Stimulated activated CD4-positive, alpha-beta T cell treated with anti-CD3 and anti-CD28 coated beads, Interleukin-4, amount 100 ng/mL, for 48 hours (primary cell): ENCODE measurements at places on chromosomes 4 and X.

GRCh38 chrX:8741981-8742380 lies 10.0 kb upstream of the ANOS1 start:
- DNase-seq, result no peak

DNA sequence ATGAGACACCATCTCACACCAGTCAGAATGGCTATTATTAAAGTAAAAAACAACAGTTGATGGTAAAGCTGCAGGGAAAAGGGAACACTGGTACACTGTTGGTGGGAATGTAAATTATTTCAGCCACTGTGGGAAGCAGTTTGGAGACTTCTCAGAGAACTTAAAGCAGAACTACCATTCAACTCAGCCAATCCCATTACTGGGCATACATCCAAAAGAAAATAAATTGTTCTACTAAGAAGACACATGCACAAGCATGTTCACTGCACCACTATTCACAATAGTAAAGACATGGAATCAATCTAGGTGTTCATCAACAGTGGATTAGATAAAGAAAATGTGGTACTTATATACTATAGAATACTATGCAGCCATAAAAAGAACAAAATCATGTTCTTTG lies 135.0 kb downstream of the REELD1 start:
- DNase-seq, result no peak

- peak; percentile 23 for DNase-seq
Measured at GRCh38 chr4:101345596-101346350, 1.6 kb downstream of the PPP3CA start.

- DNase-seq, result no peak
Measured at GRCh38 chr4:184821242-184821641, 4.5 kb downstream of the ACSL1 start.

GRCh38 chr4:3426465-3427133 lies 15.2 kb upstream of the HGFAC start:
- no peak for DNase-seq

DNA sequence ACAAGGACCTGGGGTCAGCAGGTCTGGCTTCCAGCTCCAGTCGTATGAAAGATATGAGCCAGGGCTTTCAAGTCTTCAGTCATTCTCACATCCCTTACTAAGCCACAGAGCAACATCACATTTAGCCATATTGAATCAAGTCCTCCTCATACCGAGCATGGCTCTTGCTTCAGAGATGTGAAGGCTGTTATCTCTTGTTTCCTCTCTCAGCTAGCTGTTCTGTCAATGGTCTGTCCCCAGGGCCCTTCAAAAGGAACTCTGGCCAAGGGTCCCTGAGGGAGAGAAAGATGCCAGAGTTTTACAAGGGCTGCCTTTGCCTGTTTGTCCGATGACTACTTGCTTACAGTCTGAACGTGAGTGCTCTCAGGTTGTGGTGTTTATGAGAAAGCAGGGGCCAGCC lies 30.5 kb downstream of the DOCK11 start:
- no peak for DNase-seq

- DNase-seq, result no peak
Measured at GRCh38 chr4:111991797-111992196, 153.5 kb upstream of the FAM241A start.

DNA sequence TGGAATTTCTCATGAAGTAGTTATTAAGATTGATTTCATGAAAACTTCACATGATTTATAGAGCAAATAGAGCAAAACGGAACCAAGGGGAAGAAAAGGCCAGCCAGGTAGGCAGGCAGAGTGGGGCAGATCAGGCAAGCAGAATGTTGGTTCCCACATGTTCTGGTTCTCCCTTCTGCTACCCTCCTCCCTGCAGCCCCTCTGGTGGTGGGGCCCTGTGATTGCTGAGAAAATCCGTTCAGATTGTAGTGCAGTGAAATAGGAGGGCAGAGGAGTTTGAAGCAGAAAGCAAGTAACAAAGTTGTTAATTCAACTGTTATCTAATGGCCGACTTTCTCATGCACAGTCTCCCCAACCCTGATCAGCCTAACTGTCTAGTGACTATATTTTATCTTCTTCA lies 185.3 kb downstream of the MID1IP1 start:
- no peak for DNase-seq

DNA sequence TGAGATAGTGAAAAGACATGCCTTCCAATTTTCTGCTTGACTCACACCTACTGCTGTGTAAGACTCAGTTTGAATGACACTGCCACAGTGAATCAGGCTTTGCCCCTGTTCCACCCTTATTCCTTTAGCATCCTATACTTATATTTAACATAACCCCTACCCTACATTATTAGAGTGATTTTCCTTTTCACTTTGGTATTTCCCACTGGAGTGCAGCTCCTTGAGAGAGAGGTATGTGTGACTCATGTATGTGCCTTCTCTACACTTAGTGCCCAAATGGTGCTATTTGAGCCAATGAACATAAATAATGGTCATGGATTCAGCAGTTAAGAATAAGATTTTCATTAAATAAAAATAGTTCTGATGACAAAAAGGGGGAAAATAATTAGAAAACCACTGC lies 69.5 kb downstream of the RRAGB start:
- no peak for DNase-seq

DNA sequence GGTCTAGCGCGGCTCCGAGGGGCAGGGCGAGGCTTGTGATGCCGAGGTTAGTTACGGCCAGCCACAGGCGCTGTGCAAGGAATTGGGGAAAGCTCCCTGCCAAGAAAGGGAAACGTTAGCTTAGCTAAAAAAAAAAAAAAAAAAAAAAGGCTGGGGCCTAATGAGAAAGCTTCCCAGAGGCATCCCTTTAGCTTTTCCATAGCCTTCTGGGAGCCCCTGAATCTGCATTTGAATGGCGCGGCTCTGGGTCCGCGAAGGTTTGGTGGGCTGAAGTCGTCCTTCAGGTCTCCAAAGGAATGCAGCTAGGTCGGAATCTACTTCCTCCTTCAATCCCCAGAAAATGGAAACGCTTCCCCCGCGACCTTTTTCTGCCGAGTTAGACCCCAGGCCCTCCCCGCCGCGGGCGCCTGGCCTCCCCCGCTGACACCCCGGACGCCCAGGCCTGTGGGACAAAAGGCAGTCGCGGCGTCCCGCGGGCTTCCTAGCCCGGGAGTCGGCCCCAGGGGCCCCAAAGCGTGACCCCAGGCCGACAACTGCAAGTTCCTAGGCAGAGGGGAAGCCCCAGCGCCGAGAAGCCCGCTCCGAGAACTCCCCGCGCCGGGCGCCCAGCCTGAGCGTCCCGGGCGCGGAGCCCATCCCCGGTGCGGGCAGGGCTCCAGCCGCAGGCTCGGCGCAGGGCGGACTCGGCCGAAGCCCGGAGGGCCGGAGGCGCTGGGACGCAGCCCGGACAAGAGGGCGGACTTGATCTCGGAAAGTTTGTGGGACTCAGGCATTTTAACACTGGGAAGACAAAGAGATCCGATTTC lies 605 bp upstream of the FAT1 start:
- DNase-seq, result no peak

- DNase-seq, result no peak
Measured at GRCh38 chr4:182449930-182450439, 206.8 kb downstream of the TENM3 start.

GRCh38 chrX:29842552-29842951 lies 372.8 kb upstream of the MAGEB2 start:
- DNase-seq, result no peak

DNA sequence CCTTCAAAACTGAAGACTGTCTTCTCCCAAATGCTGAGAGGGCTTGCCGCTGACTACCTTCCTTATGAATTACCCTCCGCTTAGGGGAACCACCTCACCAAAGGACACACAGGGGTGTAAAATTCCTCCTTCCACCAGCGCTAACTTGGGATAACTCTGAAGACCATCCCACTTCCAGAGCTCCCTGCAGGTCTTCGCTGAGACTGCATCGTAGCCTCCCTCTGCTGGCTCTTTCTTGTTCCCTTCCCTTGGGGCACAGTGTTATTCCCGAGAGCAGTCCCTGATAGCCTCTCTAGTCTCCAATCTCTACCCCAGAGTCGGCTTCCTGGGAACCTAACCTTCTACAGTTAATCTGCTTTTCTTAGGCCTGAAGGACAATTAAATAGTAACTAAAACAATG lies 725.5 kb upstream of the ATOH1 start:
- no peak for DNase-seq

- no peak for DNase-seq
Measured at GRCh38 chr4:179989975-179990374, 2253.2 kb upstream of the TENM3 start.

DNA sequence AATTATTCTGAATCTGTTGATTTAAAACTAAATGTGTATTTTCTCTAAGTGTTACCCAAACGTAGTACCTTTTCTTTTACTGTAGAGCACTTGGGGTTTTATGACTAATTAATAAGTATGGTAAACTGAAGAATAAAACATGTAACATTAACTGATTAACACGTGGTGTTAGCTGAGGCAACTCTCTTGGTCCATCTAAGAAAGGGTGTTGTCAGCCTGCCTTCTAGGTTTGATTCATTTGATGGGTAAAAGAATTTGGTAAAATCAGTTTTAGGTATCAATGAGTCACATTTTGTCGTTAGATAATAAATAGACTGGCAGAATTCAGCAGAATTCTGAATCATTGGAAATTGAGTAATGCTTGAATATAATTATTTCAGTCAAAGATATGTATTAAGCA lies 99.7 kb downstream of the AFF1 start:
- no peak for DNase-seq

- no peak for DNase-seq
Measured at GRCh38 chr4:40940317-40940741, 190.6 kb downstream of the NSUN7 start.

GRCh38 chrX:29528281-29528680 lies 687.1 kb upstream of the MAGEB2 start:
- DNase-seq, result no peak

- DNase-seq, result no peak
Measured at GRCh38 chrX:25010784-25011588, 4.8 kb downstream of the ARX start.

DNA sequence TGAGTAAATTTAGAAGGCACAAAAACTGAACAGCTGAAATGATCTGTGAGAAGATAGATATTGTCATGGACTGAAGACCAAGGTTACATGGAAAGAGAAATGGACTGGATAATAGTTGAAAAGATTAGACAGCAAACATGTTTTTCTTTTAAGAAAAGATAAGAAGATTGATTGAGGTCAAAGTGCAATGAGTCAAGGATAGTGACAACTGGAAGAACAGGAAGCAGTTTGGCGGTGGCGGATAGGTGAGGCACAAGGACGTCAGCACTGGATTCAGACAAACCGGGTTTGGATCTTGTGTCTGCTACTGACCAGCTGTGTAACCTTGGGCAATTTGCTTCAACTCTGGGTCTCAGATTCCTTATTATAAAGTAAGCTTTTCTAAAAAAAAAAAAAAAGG lies 2.0 kb upstream of the HPGD start:
- DNase-seq, result no peak

DNA sequence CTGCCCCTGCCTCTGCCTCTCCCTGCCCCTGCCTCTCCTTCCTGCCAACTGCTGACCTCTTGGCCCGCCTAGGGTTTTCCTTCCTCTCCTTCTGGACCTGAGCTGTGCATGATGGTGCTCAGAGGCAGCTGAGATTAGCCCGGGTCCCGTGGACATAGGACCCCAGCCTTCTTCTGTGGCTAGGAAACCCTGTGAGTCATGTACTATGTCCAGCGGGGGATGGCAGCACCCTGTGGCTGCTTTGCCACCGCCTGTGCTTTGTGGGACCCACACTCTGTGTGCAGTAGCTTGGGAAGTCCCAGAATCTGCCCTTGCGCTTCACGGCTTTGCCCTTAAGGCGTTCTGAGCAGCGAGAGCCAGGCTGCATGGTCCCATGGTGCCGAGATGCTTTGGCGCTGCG lies 105.5 kb upstream of the PSAPL1 start:
- no peak for DNase-seq

DNA sequence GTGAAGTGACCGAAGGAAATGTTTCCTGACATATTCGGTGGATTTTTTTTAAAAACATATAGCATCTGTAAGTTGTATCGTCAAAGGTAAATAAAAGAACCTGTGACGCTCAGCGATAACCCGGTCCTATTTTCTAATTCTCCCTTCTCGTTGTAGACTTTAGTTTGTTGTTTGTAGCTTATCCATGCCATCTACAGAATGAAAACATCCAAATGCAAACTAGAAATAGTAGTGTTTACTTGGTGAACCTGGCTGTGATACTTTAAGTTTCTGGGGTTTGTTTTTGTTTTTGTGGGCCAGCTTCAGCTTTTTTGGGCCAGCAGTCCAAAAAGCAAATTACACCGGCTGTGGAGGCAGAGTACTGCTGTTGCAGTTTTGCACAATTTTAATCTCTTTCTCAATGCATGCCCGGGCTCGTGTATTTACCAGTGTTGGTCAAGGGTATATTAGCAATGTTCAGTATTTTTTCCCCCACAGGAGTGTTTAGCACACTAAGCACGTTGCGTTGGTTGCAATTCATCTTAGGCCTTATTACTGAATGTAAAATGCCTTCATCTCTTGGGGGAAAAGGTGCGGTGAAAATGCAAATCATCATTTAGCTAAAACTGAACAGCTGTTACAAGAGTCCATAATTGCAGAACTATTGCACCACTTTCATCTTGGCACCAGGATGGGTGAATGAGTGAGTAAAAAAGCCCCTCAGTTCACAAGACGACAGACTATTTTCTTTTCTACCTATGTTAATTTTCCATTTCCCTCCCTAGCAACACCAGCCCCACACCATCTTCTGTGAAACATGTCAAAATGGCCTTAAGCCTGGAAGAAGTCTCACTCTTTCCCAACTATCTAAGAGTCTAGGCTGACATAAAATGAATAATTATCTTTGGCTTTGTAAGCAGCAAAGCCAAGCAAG lies 1.7 kb upstream of the CNOT6L start:
- no peak for DNase-seq

DNA sequence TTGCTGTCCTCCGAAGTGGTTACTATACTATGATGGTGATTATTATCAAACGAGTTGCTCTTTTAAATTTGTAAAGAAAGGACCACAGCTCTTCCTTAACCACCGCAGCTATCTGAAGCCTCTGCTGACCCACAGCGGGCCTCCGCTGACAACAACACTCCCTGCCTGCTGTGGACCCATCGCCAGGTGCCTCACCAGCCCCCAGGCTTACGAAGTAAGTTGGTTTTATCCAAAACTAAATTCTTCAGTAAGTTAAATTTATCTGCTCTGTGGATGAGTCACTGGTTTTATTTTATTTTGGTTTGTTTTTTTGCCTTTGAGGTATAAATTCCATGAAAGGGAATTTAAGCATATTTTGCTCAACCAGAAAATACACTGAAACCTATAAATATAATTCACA lies 54.7 kb downstream of the SLC9A6 start:
- DNase-seq, result no peak

- no peak for DNase-seq
Measured at GRCh38 chrX:43604753-43605152, 51.3 kb upstream of the MAOA start.

- DNase-seq, result no peak
Measured at GRCh38 chr4:90174621-90175023, 47.4 kb downstream of the CCSER1 start.

GRCh38 chr4:1072830-1073446 lies 40.4 kb downstream of the RNF212 start:
- peak; percentile 43 for DNase-seq
